ENCODE measurements at places on chromosomes 3 and 15.

DNA sequence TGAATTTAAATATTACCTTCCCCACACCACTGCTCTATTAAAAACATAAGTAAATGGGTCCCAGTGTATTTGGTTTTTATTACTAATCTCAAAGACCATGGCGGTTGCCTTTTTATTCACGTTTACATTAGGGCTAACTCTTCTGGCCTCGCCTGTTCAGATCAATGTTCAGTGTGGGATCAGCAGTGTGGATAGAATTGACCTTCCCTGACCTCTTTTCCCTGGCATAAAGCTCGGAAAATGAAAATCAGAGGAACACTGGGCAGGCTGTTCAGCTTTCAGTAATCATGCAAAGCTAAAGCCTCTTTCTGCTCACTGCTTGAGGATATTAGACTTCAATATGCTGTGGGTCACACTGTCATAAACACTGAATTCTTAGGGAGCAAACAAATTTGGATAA, 422.6 kb upstream of the ONECUT1 start:
- peak; percentile 32 for DNase-seq

DNA sequence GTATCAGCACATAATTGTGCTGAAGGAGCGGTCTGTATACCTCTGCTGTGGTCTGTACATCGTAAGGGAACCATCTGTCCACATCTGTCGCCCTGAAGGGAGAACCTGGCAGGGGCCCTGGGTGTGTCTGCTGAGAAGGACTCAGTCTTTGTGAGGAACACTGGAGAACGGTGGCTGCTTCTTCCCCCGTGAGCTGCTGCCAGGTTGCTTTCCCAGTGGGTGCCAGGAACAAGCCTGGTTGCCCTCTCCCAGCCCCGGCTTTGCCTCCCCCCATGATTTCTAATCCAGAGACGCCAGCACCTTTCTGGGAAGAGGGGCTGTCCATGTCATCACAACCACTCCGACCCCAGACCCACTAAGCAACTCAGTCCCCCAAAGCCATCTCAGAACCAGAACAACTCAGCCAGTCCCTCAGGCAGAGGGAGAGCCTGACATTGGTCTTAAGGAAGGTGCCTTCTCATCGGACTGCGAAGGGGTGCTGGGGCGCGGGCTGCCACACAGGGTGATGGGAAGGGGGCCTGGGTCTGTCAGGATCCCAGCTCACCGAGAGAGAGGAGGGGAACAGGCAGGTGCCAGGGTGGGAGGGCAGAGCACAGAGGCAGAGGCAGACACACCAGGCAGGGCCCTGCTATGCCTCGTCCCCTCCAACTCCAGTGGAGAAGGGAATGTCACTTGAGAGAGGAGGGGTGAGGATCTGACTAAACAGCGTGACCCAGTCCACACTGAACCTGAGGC, 8.5 kb downstream of the TNK2 start:
- DNase-seq, result no peak

- no peak for DNase-seq
Observed at GRCh38 chr3:138374573-138375134, 26.3 kb downstream of the MRAS start.

GRCh38 chr3:54987719-54988118, 59.9 kb upstream of the LRTM1 start:
- peak; percentile 23 for DNase-seq

- DNase-seq, result no peak
Observed at GRCh38 chr3:15958692-15959433, 161.1 kb upstream of the ANKRD28 start.
